ENCODE measurements at places on chromosomes 5 and 9.
A peak's percentile ranks its signal among the peaks of the same experiment; 100 is the strongest.

DNA sequence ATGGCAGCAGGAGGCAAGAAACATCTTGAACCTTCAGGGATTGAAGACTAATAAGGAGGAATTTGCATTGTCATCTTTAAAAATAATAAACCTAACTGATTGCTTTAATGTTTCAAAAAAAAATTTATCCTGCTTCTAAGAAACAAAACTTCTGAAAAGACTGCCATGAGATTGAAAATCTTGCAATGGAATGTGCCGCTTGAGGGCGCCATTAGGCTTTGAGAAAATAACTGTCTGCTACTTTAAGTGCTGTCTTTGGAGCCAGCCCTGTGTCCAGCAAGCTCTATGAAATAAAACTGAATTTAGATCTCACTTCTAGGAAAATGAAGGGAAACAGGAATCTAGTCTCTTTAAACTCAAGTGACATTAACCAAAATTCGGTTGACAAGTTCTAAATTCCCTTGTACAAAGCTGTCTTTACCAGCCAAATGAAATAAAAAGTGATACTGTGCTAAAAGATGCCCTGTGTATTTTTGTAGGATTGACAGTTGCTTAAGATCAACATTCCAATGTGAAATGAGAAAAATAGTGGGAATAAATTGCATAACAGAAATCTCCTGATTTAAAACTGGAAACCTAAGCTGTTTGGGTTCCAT is 79.4 kb downstream of the ESM1 start:
- DNase-seq = peak; percentile 17

DNA sequence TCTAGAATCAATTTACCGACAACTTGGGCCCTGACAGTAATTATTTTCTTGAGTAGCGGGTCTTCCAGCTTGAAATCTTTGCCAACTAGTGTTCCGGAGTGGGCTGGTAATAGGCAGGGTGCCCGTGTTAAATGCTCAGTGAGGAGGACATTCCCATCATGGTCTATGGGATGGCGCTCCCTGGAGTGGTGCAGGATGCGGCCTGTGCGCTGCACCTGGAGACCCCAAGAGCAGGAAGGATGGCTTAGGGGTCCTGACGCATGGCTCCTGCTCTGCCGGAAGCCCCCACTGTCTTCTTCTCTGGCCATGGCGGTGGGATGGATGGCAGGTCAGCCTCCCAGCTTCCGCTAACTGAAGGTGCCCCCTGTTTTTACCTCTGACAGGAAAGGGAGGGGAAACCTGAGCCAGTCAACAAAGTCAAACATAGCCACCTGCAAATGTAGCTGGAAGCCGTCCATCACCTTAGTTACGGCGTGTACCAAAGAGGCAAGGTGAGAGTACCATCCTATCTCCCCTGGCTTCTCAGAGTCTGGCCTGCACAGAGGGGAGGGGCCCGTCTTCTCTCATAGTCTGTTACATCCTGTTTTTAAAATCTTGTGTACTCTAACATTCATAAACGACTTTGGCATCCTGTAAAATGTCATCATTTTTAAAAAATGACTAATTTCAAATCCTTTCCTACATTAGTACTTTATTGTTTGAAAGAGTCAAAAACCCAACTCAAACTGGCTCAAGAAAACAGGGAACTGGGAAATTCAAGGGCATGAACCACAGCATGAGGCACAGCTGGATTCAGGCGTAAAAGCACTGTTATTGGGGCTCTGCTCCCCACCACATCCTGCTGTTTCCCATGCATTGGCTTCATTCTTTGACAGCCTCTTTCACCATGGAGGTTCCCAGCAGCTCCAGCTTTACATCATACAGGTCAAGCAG is 28.5 kb upstream of the UNC5A start:
- no peak for DNase-seq

DNA sequence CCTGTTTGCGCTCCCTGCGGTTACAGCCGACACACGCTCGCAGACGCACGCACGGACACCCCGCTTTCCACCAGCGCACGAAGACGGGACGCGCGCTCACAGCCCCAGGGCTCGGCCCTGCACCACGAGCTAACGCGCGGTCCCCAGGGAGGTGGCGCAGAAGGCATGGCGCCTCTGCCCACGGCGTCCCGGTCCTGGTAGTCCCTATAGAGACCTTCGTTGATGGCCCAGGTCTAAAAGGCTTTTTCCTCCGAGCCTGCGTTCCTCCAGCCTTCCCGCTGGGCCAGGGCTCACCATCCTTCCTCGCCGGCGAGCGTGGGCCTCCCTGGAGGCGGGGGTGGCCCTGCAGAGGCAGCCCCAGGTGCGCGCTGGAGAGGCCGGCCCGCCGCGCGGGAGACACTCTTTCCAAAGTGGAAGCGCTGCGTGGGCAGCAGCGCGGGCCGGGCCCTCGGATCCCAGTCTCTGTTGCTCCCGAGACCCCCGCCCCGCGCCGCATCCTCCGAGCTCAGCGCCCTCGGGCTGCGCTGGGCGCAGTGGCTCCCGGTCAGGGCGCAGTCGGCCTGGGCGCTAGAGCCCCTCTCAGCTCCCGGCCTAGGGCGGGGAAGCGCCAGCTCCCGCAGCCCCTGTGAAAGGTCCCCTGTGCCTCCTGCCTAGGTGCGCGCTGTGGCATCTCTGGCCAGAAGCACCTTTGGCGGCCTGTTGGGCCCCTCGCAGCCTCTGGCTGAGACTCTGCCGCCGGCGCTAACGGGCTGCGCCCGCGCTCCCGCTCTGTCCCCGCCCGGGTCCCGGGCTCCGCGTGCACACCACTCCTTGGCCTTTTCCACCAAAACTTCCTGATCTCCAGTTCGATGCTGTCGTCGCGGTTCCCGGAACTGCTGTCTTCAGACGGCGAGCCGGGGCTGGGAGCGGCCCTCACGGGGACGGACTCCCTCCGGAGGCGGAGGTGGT is 31.9 kb upstream of the FANCC start:
- no peak for DNase-seq

DNA sequence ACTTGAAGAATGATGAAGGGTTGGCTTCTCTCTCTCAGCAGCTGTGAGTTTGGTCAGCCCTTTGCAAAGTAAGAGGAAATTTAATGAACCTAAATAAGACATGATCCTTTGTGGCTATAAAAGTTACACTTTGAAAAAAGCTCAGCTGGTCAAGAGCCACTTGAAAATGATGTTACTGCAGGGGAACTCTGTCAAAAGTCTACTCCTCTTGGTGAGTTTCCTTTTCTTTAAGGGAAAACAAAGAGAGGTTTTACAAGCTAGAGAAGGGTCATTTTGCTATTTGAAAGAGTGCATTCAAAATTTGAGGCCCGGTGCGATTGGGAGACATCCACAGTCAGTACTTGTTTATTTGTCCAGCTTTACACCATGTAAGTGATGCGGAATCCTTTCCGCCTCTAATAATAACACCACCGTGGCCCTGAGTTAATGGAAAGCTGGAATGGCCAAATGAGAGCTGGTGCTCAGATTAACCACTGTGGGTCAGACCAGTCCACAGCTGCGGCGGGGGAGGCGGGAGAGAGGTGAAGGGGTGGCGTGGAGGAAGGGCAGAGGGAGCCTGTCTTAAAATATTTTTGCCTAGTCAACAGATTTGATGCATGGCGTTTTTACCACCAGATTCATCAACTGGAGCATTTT is 404.0 kb downstream of the TLE4 start:
- DNase-seq = no peak

GRCh38 chr9:125904155-125904851 is 157.1 kb downstream of the PBX3 start:
- no peak for DNase-seq

GRCh38 chr9:4327504-4328191 is 27.8 kb upstream of the GLIS3 start:
- DNase-seq = no peak

GRCh38 chr9:86783884-86784283 is 163.4 kb downstream of the GAS1 start:
- DNase-seq = no peak

Data from CMK (cell line).